ENCODE measurements at places on chromosomes 13 and 19. TPM values are rescaled to one million over a fixed set of nuclear protein-coding genes. Genes with fewer than 3 reads are reported as not detected.

The CLEC17A gene
- total RNA-seq = not detected

The CPAMD8 gene
- 2.0 TPM for total RNA-seq

The CCL25 gene
- not detected for total RNA-seq

The KLK1 gene
- total RNA-seq = not detected

GRCh38 chr19:30518965-30519606, 146.9 kb downstream of the ZNF536 start:
- H3K36me3 ChIP-seq = no peaks in the 10 kb centered on the region
- H3K4me1 ChIP-seq = no peaks in the 10 kb centered on the region

GRCh38 chr13:47397739-47398138, 500.9 kb upstream of the HTR2A start:
- no peaks in the 10 kb centered on the region for H3K4me1 ChIP-seq
- H3K27ac ChIP-seq = no peak overlapping the region

DNA sequence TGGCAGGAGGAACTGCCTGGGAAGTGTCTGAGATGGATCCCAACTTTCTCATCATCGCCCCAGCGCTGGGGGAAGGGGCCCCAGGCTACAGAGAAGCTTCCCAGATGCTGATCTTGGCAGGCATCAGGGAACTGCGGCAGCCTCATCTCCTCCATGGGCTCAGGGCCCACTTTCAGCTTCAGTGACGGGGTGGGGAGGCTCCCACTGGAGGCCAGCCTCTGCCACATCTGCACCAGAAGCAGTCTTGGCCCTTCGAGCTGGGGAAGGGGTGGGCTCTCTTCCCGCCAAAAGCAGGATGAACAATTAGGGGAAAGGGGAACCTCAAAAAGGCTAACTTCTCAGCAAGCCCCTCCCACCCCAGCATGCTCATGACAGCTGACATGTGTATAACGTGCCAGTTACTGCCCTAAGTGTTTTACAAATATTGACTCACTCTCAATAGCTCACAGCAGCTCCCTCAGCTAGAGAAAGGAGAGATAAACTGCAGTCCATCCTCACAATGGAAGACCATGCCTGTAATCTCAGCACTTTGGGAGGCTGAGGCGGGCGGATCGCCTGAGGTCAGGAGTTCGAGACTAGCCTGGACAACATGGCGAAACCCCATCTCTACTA, 7.1 kb upstream of the S1PR2 start:
- DNase-seq = no peak
- peaks cover 25% of the 10 kb centered on the region for H3K4me1 ChIP-seq
- H3K36me3 ChIP-seq = no peaks in the 10 kb centered on the region
- no peak overlapping the region for H3K4me3 ChIP-seq

DNA sequence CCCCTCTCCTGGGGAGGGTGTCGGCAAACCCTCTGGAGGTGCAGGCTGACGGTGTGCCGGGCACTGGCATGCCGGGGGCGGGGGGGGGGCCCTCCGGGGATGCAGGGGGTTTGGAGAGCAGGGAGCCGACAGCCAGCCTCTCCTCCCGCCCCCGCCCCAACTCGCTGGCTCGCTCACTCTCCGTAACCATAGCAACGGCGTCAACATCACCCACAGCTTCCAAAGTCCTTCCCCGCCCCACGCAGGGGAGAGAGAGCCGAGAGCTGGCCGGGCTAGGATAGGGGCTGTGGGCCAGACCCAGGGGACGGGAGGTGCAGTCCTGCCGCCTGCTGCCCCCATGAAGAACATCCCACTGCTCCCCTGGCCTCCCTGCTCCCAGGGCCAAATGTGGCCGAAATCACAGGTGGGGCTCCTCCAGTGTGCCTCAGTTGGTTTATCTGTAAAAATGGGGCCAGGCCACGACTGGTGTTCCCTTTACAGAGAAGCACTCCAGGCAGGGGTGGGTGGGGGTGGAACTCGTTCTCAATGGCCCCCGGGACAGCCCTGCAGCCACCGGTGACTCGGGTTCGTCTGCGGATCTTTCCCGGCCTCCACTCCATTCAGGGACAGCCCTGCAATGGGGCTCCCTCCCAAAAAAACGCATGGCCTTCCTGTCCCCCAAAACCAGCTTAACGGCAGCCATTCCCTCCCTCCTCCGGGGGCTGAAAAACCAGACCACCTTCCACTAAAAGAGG, 3.2 kb downstream of the KLF16 start:
- peak overlapping the region; percentile 59 for H3K27ac ChIP-seq
- peak; percentile 80 for DNase-seq
- H3K27me3 ChIP-seq = no peaks in the 10 kb centered on the region
- H3K4me1 ChIP-seq = peaks cover 70% of the 10 kb centered on the region

GRCh38 chr19:35719402-35720162, 1.8 kb downstream of the KMT2B start:
- no peak for DNase-seq
- peaks cover 34% of the 10 kb centered on the region for H3K4me1 ChIP-seq
- H3K27me3 ChIP-seq = no peaks in the 10 kb centered on the region
- no peak overlapping the region for H3K27ac ChIP-seq
- H3K36me3 ChIP-seq = peaks cover 37% of the 10 kb centered on the region
- H3K4me3 ChIP-seq = no peak overlapping the region

GRCh38 chr19:6276447-6276846, 3.3 kb downstream of the MLLT1 start:
- no peak overlapping the region for H3K27ac ChIP-seq
- no peak for DNase-seq
- no peak overlapping the region for H3K4me3 ChIP-seq
- no peaks in the 10 kb centered on the region for H3K36me3 ChIP-seq
- peaks cover 52% of the 10 kb centered on the region for H3K4me1 ChIP-seq
